Kidney capillary endothelial cell (primary cell): ENCODE measurements at places on chromosomes 5 and 9.

DNA sequence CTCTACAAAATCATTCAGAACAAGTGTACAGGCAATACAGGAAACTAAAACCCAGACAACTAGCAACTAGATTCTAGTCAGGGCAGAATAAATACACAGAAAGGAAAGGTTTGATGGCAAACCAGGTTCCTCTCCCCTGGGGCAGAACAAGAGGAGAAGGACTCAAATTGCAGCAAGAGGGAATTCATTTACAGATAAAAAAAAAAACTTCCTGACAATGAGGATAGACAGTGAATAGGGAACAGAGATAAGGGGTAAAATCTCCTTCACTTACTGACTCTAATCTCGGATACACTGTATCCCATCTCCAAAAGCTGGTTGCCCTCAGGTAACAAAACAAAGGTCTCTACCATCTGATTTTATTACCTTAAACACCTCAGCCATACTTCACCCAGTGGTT, 244.0 kb downstream of the SEC61B start:
- no peak for DNase-seq

DNA sequence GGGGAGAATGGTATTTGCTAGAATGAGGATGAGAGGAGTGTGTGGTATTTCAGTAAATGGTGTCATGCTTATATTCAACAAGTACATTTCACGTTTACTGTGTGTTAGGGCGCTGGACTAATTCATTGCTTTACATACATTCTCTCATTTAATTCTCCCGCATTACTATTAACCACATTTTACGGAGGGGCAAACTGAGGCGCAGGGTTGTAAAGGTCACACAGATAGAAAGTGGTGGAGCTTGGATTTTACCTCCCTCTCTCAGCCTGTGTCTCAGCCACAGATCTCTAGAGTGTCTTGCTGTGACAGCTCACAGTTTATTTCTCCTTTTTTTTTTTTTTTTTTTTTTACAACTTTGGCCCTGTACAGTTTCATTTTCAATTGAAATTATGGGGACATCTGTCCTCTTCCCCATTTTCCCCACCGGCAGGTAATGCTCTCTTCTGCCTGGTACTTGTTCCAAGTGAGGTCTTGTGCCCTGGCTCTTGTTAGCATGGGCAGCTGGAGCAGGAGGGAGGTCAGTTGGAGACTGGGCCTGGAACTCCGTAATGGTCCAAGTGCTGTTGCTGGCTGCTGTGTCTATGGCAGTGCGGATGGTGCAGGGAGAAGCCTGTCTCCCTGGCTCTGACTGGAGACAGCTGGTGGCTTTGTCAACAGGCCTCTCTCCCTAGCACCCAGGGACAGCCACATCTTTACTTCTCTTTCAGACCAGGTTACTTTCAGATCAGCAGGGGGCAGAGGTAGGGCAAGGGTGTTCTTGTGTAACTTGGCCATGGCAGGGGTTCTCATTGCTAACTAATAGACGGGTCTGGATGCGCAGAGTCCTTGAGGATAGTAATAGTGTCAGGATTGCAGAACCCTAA, 20.5 kb upstream of the NDST1 start:
- peak; percentile 32 for DNase-seq

DNA sequence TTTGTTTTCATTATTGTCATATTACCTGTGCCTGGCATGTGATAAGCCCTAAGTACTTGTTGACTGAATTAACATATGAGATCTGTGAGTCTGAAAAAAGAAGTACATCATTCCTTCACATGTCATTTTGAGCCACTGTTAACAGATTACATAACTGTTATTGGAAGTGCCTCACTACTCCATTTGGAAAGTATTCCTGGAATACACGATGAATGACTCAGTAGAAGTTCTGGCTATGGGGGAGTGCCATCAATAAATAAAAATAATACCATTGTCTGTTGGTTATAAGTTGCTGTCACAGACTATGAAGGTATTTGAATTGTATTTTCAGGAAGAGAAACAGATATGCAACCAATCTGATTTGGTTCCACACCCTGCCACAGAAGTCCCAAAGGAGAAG, 12.9 kb downstream of the NIPSNAP3B start:
- no peak for DNase-seq

DNA sequence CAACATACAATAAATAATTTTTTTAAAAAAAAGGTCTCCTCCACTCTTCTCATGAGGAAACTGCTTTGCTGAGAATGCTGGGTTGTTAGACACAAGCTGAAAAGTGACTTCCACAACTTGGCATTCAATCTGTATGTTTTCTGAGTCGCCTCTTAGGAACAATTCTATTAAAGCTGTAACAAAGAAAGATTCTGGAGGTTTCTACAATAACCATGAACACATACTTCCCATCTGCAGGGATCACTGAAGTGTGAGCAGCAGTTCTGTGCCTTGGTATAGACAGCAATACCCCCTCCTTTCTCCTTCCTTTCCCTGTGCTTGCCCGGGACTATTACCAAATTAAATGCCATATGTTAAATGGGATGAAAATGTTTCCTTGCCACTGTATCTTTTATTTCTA, 1.5 kb downstream of the DIRAS2 start:
- DNase-seq = no peak

GRCh38 chr5:166865206-166865605, 1426.2 kb upstream of the WWC1 start:
- DNase-seq = no peak

- no peak for DNase-seq
Measured at GRCh38 chr5:81849770-81850367, 99.0 kb upstream of the SSBP2 start.
